ENCODE measurements at places on chromosomes 2 and 18.

- DNase-seq = no peak
These were observed 13.9 kb downstream of the ODC1 start for GRCh38 chr2:10433947-10434885.

DNA sequence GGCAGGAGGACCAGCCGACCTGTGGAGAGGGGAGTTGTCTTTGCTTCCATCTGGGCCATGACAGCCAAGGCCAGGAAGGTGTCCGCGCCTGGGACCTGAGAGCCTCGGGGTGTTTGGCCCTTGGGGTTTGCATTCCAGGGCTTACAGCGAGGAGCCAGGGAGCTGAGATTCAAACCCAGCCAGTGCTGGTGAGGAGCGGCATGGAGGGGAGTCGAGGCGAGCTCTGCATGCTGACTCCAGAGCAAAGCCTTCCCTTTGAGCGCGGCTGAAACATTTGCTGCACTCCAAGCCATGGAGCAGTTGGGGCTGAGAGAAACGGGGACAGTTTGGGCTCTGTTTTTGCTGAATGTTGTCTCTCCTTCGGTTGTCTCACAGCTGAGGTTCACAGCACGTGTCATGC, 77.4 kb downstream of the TWIST2 start:
- DNase-seq = no peak

- no peak for DNase-seq
These were observed 44.4 kb upstream of the LRRTM1 start for GRCh38 chr2:80348953-80349352.

GRCh38 chr2:104975371-104975770, 62.5 kb upstream of the MRPS9 start:
- DNase-seq = no peak

- no peak for DNase-seq
These were observed 590.2 kb downstream of the EPHA4 start for GRCh38 chr2:220981926-220982325.
